Stimulated activated CD4-positive, alpha-beta T cell treated with anti-CD3 and anti-CD28 coated beads, Interleukin-1b, Interleukin-23, amount 100 ng/mL, for 1 hour (primary cell): ENCODE measurements at places on chromosomes 3 and 15.

DNA sequence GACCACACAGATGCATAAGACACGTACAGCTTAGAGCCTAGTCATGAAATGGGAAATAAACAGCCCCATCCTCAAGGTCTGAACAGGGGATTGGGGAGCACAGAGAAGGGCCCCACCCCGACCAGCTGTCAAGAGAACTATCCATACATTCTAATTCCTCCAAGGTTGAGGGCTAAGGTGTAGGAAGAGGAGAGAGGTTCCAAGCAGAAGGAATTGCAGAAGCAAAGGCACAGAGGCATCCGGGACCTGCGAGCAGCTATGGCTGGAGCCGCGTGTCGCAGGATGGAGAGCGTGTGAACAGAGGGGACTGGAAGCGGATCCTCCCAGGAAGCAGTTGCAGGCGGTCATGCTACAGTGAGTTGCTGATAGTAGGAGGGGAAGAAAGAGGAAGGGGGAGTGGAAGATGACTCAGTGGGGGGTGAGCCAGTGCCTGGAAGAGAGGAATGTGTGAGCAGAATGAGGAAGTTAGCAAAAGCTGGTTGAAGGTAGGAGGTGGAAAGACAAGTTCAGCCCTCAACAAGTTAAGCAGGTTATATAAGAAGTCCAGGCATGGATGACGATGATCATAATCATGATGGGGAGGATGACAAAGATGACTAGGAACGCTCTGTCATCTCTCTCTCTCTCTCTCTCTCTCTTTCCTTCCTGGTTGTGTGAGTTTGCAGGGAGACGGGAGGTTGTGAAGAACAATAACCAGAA is 89.7 kb downstream of the LIPC start:
- no peak for DNase-seq

- DNase-seq = no peak
Measured at GRCh38 chr3:150775001-150775599, 12.1 kb upstream of the SIAH2 start.

GRCh38 chr3:156290924-156291271 is 170.5 kb downstream of the KCNAB1 start:
- no peak for DNase-seq

DNA sequence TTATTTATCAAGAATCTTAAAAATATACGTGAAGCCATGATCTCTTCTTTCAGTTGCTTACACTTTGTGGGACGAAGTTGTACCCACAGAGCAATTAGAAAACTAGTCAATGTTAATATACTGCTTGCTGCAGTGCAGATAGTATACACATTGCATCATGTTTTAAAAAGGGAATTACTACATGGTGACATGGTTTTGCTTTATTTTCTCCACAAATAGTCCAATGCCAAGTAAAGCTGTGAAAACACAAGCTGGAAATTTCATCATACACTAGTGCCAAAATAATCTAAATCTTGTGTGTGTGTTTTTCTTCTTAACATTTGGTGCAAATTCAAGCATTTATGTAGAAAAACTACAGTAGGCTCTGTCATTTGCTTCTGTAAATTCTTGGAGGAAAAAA is 233.0 kb downstream of the EPHA3 start:
- DNase-seq = no peak

DNA sequence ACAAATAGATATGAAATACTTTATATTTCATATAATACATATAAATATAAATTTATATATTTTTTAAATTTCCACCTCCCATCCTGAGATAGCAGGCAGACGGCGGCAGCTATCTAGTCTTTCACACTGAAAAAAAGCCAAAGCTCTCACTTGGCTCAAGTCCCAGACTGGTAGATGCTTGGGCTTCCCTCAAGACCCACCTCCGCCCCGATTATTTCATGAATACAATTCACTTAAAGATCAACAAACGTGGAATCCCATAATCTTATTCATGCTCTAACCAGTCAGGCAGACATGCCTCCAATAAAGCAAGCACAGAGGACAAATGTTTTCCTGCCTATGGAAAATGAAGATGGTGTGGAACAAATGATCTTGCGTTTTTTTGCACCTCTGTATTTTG is 275.9 kb upstream of the NR2F2 start:
- DNase-seq = no peak

DNA sequence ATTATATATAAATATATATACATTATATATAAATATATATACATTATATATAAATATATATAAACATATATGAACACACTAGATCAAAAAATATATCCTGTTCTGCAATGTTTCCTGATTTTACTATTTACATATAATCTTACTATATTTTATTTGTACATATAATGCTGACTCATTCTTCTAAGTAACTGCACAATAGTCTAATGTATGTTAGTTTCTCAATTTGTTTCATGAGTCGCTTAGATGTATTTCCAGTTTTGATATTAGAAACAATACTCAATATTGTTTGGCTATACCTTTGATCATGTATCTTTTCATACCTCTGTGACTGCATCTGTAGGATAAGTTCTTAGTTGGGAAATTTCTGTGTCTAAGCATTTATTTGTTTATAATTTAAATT is 669.9 kb upstream of the CCDC54 start:
- DNase-seq = no peak
